HepG2 (cell line): ENCODE measurements at places on chromosomes 4 and X. TPM values are rescaled to one million over a fixed set of nuclear protein-coding genes. Genes with fewer than 3 reads are reported as not detected.

DCAF8L2 gene
- not detected in 2 replicates for total RNA-seq

GUCY1B1 gene
- not detected in 2 replicates for total RNA-seq

UGT2B10 gene
- total RNA-seq, result 97.8 and 148 TPM in 2 replicates

- H3K36me3 ChIP-seq, result no peaks in the 10 kb centered on the region
- no peaks in the 10 kb centered on the region for H3K4me1 ChIP-seq
- H3K27ac ChIP-seq, result no peak overlapping the region
- DNase-seq, result no peak
- H3K4me3 ChIP-seq, result no peak overlapping the region
- H3K27me3 ChIP-seq, result no peaks in the 10 kb centered on the region
Observed at GRCh38 chr4:82648356-82648755, 86.6 kb upstream of the TMEM150C start.

- DNase-seq, result no peak
- no peak overlapping the region for H3K27ac ChIP-seq
- no peaks in the 10 kb centered on the region for H3K36me3 ChIP-seq
- H3K4me1 ChIP-seq, result no peaks in the 10 kb centered on the region
- H3K4me3 ChIP-seq, result no peak overlapping the region
Observed at GRCh38 chrX:44382871-44383270, 39.4 kb upstream of the EFHC2 start.

SOWAHB gene
- 0.27 and 0.51 TPM in 2 replicates for total RNA-seq

DNA sequence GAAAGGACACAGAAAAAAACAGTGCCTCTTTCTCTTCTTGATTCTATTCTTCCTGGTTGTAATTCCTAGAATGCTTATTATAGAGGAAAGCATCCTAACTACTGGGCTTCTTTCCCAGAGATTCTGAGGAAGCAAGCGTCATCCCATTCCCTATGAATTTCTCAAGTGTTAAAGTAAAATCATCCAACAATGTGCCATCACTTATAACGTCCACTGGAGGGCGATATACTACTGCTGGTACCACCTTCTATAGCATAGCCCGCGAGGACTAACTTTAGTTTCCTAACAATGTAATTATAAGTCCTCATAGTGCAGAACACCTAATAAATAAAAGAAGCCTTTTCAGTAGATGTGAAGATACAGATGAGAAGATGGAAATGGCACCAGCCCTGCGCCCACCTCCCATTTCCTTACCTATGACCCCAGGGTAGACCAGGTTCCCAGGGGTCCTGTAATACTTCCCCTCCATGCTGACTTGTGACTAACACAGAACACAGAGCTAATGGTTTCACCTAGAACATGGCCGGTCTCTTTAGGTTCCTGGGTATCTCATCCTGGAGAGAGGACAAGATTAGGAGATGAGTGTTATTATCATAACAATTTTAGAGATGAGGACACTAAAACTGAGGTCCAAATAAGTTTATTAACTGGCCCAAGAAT, 4.2 kb downstream of the CENPVL3 start:
- no peaks in the 10 kb centered on the region for H3K36me3 ChIP-seq
- DNase-seq, result peak; percentile 2
- H3K27me3 ChIP-seq, result no peaks in the 10 kb centered on the region
- H3K27ac ChIP-seq, result no peak overlapping the region
- H3K4me3 ChIP-seq, result no peak overlapping the region

- H3K27me3 ChIP-seq, result no peaks in the 10 kb centered on the region
- no peak for DNase-seq
- H3K27ac ChIP-seq, result no peak overlapping the region
- H3K4me1 ChIP-seq, result no peaks in the 10 kb centered on the region
Observed at GRCh38 chrX:29435396-29435795, 780.0 kb upstream of the MAGEB2 start.

GRCh38 chrX:33906971-33907370, 225.1 kb downstream of the FAM47A start:
- no peaks in the 10 kb centered on the region for H3K4me1 ChIP-seq
- H3K4me3 ChIP-seq, result no peak overlapping the region
- no peaks in the 10 kb centered on the region for H3K36me3 ChIP-seq

NDNF gene
- not detected in 2 replicates for total RNA-seq

DNA sequence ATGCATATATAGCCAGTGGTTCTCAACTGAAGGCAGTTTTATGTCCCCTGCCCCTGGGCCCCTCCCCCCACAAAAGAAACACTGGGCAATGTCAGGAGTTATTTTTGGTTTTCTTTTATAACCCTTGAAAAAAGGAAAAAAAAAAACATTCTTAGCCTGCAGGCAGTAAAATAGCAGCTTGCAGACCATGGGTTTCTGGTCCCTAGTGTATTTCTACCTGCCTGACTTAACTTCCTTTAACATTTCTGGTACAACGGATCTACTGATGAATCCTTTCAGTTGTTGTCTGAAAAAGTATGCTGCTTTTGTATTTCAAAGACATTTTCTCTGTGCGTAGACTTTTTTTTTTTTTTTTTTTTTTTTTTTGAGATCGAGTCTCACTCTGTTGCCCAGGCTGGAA, 11.1 kb upstream of the FAM200B start:
- H3K4me3 ChIP-seq, result no peak overlapping the region
- H3K36me3 ChIP-seq, result no peaks in the 10 kb centered on the region
- peaks cover 17% of the 10 kb centered on the region for H3K4me1 ChIP-seq
- H3K27me3 ChIP-seq, result no peaks in the 10 kb centered on the region
- DNase-seq, result no peak
- no peak overlapping the region for H3K27ac ChIP-seq

PRDM8 gene
- total RNA-seq, result not detected in 2 replicates

- no peak overlapping the region for H3K27ac ChIP-seq
- H3K4me3 ChIP-seq, result no peak overlapping the region
- no peaks in the 10 kb centered on the region for H3K4me1 ChIP-seq
- H3K36me3 ChIP-seq, result no peaks in the 10 kb centered on the region
- DNase-seq, result no peak
Observed at GRCh38 chr4:70313736-70314135, 21.0 kb upstream of the CABS1 start.

SULT1E1 gene
- total RNA-seq, result 3.7 and 3.9 TPM in 2 replicates
